ENCODE measurements at places on chromosomes 12 and 14.

GRCh38 chr12:106317406-106318082 lies 15.0 kb downstream of the TCP11L2 start:
- DNase-seq: no peak

DNA sequence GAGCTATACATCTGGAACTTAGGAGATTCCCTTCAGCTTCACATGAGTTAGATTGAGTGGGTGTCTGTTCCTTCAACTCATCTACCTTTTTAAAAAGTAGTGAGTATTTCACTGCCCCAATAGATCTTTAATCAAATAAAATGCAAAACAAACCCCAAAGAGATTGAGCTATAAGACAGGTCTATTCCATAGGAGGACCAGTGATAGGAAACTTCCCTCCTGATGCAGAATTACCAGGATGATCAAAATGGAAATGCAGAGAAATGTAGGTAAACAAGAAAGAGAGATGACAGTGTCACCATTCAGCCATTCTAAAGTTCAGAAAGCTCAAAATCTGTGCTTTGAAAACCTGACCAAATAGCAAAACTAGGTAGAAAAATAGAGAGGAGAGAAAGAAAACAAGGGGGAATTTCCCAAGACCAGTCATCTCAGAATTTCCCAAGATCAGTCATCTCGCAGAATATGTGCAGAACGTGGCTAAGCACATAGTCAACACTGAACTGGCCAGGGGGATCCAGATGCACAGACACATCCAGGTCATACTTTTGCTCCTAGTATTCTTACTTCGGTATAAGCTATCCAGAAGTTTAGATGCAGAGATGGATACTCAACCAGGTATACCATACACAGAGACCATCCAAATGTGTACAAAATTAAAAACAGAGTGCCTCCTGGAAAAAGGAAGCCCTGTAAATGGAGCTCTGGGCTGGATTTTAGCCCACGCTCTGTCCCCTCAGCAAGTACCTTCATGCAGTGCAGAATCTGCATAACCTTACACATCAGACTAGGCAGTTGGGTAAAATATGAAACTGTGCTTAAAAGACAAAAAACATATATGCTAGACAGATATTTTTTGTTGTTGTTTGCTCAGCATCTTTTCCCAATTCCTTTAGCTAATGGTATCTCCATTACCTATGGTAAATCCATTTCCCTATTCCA lies 27.4 kb downstream of the SLC41A2 start:
- peak; percentile 27 for DNase-seq

GRCh38 chr14:53128303-53129028 lies 24.7 kb downstream of the DDHD1 start:
- no peak for DNase-seq

- no peak for DNase-seq
These were observed 6.3 kb downstream of the SCNN1A start for GRCh38 chr12:6368906-6369525.

DNA sequence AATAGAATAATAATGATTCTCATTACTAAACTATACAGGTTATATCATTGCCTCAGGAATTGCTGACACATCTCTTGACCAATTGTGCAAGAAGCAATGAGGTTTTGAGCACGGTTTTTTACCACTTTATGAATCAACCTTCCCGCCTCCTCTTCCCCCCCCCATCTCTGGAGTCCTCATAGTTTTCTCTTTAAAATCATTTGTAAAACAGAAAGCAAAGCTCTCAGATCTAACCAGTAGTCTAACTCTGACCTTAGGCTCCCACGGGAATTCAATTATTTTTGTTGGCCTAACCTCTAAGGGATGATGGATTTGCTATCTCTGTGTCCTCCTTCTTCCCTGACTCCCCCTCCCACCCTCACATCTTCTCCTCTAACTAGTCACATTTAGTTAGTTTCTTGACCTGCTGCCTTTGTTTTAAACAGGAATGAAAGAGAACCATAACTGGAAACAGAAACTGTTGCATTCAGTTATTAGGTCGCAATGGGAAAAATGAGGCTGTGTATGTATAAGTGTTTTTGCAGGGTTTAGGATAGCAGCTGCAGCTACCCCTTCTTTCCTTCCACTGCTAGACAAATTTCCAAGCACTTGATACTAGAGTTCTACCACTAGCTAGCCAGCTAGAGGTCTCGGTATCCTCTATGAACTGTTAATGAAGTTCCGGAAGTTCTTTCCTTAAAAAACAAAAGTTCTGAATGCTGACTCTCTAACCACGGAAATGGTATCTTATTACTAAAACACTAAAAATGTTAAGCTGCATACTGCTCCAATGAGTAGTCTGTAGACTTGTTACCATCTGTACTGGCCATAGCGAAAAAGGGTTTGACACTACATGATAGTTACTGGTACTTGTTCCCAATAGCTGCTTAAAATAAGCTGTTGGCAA lies 65.4 kb downstream of the TAOK3 start:
- DNase-seq: peak; percentile 7

DNA sequence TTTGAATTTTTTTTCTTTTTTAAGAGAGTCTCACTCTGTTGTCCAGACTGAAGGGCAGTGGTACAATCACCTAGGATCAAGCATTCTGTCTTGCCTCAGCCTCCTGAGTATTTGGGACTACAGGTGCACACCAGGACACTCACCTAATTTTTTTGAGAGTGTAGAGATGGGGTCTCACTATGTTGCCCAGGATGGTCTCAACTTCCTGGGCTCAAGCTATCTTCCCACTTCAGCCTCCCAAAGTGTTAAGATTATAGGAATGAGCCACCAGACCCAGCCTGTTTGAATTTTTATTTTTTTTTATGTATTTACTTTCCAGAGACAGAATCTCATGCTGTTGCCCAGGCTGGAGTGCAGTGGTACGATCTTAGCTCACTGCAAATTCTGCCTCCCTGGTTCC lies 11.3 kb downstream of the BAZ1A start:
- DNase-seq: no peak

DNA sequence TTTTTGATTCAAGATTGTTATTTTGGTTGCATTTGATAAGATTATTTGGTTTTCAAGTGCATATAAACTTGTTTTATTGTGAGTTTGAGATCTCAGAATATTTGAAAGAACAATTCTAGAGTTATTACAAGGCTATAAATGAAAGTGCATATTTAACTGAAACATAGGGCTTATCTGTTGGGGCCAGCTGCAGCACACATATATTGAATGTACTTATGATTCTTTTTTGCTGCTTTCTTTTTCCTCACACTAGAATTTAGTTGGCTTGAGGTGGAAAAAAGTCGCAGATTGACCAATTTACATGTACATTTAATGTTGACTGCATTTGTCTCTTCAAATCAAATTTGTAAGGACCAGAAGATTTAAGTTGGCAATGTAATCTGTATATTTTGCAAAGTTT lies 88.0 kb downstream of the PCNX1 start:
- DNase-seq: no peak

DNA sequence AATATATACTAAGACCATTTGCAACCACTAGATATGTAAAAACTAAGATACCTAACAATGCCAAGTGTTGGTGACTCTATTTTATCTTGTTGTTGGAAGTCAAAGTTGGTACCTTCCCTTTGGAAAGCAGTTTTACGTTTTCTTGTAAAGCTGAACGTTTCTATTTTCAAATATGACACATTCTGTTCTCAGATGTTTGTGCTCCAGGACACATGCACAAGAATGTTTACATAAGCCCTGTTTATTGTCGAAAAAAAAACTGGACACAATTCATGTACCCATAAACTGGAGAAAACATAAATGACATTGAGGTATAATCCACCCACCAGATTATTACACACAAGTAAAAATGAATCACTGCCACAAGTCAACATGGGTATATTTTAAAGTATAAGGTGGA lies 967.4 kb downstream of the BCL11B start:
- DNase-seq: no peak

- no peak for DNase-seq
These were observed 144.1 kb downstream of the HMGA2 start for GRCh38 chr12:65968359-65968758.

DNA sequence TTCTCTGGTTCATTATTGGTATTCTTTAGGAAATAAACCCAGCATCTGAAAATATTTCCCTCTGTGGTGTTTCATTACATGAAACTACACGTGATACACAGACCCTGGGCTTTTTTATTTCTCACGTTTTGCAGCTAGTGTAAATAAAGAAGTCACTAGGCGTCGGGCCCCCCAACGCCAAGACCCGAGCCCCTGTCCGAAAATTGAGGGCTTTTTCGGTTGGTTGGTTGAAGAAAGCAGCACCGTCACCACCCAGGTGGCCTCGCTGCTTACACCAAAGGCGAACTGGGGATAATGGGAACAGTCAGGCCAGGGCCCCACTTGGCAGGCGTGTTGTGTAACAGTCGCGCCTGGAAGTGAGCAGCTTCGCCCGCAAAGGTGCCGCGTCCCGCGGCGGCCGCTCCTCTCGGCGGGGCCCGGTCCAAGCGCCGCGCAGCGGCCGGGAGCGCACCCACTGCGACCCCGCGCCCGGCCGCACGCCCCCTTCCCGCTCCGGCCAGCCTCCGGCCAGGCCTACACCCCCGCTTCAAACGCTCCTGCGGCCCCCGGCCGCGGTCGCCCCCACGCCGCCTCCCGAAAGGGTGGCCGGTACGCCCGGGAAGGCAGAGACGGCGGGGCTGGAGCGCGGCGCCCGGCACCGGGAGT lies 1.2 kb downstream of the DUSP16 start:
- peak; percentile 77 for DNase-seq

- no peak for DNase-seq
These were observed 537.3 kb downstream of the TMTC2 start for GRCh38 chr12:83224012-83224411.

- DNase-seq: no peak
These were observed 83.7 kb downstream of the PHETA1 start for GRCh38 chr12:111285200-111285599.

GRCh38 chr12:70070494-70071007 lies 172.7 kb upstream of the CNOT2 start:
- DNase-seq: no peak

DNA sequence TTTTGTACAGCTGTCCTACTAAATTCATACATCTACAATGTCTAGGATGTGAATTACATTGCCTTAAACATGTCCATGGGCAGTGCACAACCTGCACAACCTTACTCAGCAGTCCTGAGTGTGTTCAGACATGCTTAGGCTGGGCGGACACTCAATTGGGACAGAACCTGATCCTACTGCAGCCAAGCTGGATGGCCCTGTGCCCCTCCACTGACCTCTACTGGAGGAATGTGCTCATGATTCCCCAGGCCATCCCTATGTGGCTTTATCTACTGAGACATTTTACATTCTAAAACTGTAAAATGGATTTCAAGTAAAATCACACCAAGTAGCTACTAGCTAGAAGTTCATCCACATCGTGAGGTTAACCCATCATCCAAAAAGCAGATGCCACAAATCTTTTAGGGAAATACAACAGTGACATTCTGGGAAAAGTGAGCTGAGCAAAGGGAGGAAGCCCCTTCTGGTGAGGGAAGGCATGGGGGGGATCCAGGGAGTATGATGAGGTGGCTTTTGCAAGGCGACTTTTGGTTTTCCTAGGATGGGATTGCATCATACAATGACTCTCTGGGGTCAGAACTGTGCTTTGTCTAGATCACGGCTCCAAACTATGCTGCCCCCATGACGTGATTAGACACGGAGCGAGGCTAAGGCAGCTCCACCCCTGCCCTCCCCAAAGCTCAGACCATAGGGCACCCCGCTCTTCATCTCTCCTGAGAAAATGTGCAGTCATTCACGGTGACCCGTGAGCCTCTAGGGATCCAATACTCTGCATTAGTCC lies 911.7 kb upstream of the TMEM132C start:
- no peak for DNase-seq

DNA sequence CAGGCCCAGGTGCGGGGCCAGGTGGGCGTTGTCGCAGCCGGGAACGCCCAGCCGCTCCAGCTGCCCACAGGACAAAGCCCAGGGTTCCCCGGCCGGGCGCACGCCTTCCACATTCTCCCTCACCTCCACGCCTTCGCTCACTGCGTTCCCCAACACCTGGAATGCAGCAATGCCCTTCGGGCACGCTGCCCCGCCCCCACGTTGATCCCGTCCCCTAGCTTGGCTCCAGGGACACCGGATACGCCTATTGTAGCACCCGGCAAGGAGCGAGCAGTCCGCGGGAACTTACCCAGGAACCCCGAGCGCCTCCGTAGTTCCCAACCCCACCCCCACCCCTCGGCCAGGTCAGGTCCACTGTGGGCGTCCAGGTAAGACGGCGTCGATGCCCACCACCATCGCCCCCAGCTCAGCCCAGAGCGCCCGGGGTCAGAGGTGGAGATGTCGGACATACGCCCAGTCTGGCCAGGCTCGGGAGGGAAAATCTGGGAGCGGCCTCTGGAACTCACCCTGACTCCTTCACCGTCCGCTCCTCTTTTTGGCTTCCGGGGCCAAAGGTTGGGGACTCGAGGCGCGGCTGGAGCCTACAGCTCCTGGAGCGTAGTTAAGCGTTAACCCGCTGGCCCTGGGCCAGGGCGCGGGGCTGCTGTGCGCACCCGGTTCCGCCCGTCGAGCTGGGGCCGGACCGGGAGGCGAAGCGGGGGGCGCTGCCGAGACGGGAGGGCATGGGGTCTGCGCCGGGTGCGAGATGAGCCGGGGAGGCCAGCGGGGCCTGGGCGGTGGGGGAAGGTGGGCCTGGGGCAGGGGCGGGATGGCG lies 594 bp upstream of the CEP170B start:
- no peak for DNase-seq

DNA sequence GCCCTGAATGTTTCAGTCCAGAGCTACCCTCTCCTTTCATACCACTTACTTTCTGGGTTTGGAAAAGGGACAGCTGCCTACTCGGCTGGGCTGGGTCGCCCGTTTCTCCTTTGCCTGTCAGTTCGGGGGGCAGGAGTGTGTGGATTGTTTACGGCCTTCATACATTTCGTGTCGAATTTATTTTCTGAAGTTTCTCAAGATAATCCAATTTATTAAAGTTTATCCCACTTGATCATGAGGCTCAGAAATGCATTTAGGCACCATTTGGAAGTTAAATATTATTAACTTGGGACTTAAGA lies 608 bp downstream of the ZNF410 start:
- no peak for DNase-seq

GRCh38 chr12:16587110-16587453 lies 18.9 kb downstream of the LMO3 start:
- no peak for DNase-seq

- no peak for DNase-seq
These were observed 488.8 kb downstream of the ETNK1 start for GRCh38 chr12:23113781-23114180.

DNA sequence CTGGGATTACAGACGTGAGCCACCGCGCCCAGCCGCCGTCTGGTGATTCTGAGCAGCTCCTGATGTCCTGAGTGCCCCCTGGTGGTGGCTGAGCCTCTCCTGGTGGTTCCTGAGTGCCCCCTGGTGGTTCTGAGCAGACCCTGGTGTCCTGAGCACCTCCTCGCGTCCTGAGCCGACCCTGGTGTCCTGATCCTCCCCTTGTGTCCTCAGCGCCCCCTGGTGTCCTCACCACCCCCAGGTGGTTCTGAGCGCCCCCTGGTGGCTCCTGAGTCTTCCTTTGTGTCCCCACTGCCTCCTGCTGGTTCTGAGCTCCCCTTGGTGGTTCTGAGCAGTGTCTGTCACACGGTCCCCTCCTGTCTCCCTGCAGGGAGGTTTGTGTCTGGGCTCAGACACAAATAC lies 1304.9 kb downstream of the TMEM121 start:
- peak; percentile 89 for DNase-seq

- DNase-seq: no peak
These were observed 994.1 kb upstream of the TMEM132C start for GRCh38 chr12:127272864-127273263.

Measured in stimulated activated effector memory CD8-positive, alpha-beta T cell treated with anti-CD3 and anti-CD28 coated beads, Interleukin-12 subunit alpha, Interleukin-12 subunit beta, amount 100 ng/mL, for 72 hours (primary cell).